CD8-positive, alpha-beta memory T cell (primary cell): ENCODE measurements at places on chromosomes 2 and 18. TPM values are rescaled to one million over a fixed set of nuclear protein-coding genes. Genes with fewer than 3 reads are reported as not detected.

Gene SNTG2
- total RNA-seq = 1.7 TPM

DNA sequence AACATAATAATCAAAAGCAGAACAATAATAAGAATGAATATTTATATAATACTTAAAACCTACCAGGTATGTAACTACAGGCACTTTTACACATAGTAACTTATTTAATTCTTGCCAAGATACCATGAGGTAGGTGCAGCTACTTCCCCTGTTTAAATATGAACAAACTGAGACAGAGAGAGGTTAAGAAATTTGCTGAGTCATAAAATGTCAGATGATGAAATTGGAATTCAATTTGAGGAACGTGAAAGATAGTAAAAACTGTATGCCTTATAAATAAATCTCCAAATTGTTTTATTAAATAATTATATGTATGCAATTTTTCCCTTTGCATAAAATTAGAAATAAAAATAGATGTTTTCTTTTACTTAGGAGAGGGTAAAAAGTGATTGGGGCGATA, 1103.3 kb upstream of the NRXN1 start:
- no peaks in the 10 kb centered on the region for H3K4me1 ChIP-seq
- H3K27me3 ChIP-seq = no peaks in the 10 kb centered on the region
- DNase-seq = no peak
- H3K36me3 ChIP-seq = no peaks in the 10 kb centered on the region
- H3K4me3 ChIP-seq = no peak overlapping the region
- H3K27ac ChIP-seq = no peak overlapping the region

DNA sequence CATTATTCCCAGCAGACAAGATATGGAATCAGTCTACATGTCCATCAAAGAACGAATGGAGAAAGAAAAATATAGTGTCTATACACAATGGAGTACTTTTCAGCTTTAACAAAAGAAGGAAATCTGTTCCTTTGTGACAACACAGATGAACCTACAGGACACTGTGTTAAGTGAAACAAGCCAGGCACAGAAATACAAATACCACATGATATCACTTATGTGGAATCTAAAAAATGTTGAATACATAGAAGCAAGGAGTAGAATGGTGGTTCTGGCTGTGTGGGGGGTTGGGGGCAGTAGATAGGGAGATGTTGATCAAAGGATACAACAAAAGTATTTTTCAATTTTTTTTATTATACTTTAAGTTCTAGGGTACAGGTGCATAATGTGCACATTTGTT, 347.7 kb upstream of the MAP2 start:
- no peak for DNase-seq
- no peak overlapping the region for H3K4me3 ChIP-seq
- no peaks in the 10 kb centered on the region for H3K36me3 ChIP-seq
- H3K4me1 ChIP-seq = no peaks in the 10 kb centered on the region

Gene UGT1A8
- total RNA-seq = not detected

Gene TUBA3E
- total RNA-seq = not detected

DNA sequence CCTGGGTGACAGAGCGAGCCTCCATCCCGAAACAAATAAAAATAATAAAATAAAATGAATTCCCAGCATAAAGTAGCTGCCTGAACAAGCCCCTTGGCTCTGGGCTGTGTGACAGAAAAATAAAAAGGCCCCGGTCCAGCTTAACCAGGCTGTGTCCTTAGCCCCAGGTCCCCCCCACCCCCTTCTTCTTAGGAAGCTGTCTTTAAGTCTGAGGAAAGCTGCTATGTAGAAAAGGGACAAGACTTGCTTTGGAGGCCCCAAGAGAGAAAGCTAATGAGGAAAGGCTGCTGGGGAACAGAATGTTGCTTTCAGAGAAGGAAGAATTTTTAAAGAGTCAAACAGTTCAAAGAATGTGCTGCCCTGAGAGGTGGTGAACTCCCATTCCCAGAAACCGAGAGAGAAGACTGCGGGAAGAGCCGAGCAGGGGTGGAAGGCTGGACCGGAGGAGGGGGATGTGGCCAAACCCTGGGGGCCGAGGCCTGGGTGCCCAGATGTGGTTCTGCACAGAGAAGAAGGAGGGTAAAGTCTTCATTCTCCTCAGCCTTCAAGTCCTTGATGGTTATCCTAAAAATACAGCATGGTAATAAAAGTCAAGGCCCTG, 61.9 kb downstream of the CENPO start:
- H3K36me3 ChIP-seq = no peaks in the 10 kb centered on the region
- H3K4me1 ChIP-seq = no peaks in the 10 kb centered on the region
- H3K27me3 ChIP-seq = no peaks in the 10 kb centered on the region
- DNase-seq = no peak

Gene ESPNL
- total RNA-seq = not detected

GRCh38 chr18:415617-416612, 84.6 kb downstream of the COLEC12 start:
- H3K27ac ChIP-seq = no peak overlapping the region
- no peak overlapping the region for H3K4me3 ChIP-seq
- no peaks in the 10 kb centered on the region for H3K36me3 ChIP-seq

DNA sequence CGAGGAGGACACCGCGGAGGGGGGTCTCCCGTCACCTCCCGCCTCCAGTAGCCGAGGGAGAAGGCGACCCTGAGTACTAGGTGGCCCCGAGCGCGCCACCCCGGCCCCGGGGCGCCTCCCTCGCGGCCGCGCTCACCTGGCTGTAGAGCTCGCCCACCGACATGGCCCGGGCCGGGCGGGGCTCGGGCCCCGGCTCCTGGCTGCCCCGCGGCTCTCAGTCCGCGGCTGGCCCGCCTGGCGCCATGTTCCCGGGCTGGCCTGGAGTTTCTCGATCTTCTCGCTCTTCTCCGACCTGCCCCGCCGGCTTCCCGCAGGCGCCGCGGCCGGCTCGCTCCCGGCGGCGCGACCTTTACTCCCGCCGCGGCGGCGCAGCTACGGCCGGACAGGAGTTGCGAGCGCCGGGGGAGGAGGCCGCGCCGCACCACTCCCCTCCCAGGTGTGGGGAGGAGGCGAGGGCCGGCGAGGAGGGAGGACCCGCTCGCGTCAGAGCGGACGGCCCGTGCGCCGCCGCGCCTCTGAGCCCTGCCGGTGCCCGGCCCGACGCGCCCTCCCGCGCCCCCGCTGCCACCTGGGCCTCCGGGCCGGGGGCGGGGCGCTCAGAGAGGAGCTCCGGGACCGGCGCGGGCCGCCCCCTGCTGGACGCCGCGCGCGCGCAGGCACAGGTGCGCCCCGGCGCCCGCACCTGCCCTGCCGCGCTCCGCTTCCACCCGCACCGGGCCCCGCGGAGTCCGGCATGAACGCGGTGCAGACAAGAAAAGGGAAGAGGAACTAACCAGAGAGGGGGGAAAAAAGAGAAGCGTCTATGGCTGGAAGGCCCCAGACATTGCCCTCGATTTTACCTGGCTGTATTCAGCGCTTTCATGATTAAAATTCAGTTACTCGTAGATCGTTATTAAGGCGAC, at the start of gene MYO5B:
Gene MYO5B, minus strand, starts transcription at position 517 of the 902 bp plus-strand sequence. Its CDS starts 354 bp downstream, at position 163.
- no peaks in the 10 kb centered on the region for H3K36me3 ChIP-seq
- peaks cover 20% of the 10 kb centered on the region for H3K27me3 ChIP-seq
- H3K27ac ChIP-seq = no peak within 1 kb of the TSS
- DNase-seq = no peak
- no peak within 1 kb of the TSS for H3K4me3 ChIP-seq

- DNase-seq = no peak
- no peak overlapping the region for H3K4me3 ChIP-seq
- no peak overlapping the region for H3K27ac ChIP-seq
Observed at GRCh38 chr2:158743879-158744278, 51.2 kb upstream of the DAPL1 start.

DNA sequence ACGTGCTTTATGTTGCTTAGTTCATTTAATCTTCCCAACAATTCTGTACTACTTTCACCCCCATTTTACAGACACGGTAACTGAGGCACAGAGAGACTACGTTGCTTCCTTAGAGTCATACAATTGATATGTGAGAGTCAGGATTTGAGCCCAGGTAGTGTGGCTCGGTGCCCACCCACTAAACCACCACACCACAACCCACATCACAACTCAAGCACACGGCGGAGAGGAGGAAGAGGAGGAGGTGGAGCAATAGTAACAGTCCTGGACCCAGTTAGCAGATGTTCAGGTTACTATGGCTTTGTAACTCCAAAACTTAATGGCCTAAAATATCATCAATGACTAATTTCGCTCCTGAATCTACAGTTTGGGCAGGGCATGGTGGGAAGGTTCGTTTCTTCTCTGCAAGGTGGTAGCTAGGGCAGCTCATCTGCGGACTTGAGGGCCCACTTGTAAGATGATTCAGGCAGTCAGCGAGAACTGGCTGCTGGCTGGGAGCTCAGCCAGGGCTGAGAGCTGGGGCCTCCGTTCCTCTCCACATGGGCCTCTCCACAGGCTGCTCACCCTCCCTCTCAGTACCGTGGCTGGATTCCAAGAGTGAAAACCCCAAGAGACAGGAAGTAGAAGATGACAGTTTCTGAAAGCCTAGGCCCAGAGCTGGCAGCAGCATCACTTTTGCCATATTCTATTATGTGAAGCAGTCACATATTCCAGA, 167.1 kb downstream of the ZFP36L2 start:
- no peak overlapping the region for H3K27ac ChIP-seq
- no peak overlapping the region for H3K4me3 ChIP-seq
- peak; percentile 14 for DNase-seq
- no peaks in the 10 kb centered on the region for H3K36me3 ChIP-seq

GRCh38 chr18:58449464-58449863, 179.4 kb downstream of the ALPK2 start:
- H3K4me3 ChIP-seq = no peak overlapping the region
- H3K27me3 ChIP-seq = no peaks in the 10 kb centered on the region
- DNase-seq = no peak

Gene CNGA3
- not detected for total RNA-seq

- no peak overlapping the region for H3K27ac ChIP-seq
- no peaks in the 10 kb centered on the region for H3K27me3 ChIP-seq
- H3K4me3 ChIP-seq = no peak overlapping the region
- no peak for DNase-seq
- no peaks in the 10 kb centered on the region for H3K36me3 ChIP-seq
Observed at GRCh38 chr2:53827398-53828175, 32.2 kb downstream of the GPR75 start.

Gene REEP1
- total RNA-seq = 0.28 TPM

- H3K4me1 ChIP-seq = no peaks in the 10 kb centered on the region
- H3K27ac ChIP-seq = no peak overlapping the region
- DNase-seq = no peak
- no peaks in the 10 kb centered on the region for H3K36me3 ChIP-seq
Observed at GRCh38 chr2:241932899-241933178, 63.3 kb downstream of the RTP5 start.

DNA sequence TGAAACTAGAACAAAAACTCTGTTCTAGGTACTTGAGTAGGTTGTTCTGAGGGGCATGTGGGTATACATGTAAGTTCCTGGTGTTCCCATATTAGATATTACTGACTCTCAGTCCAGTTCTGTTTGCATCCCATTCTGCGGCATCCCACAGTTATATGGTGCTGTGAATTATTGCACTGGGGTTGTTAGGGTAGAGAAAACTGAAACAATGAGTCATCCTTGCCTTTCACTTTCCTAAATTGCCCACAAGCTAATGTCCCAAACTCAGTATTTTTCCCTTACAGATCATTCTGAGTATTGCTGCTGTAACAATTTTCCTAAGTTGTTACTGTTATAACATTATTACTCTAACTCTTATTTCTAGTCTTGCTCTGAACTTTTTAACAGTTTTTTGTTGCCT, 3.0 kb downstream of the WDR75 start:
- H3K27me3 ChIP-seq = no peaks in the 10 kb centered on the region
- peaks cover 12% of the 10 kb centered on the region for H3K36me3 ChIP-seq
- no peak overlapping the region for H3K4me3 ChIP-seq

GRCh38 chr18:57437766-57438671, 2.8 kb downstream of the ONECUT2 start:
- no peak overlapping the region for H3K27ac ChIP-seq
- peaks cover 12% of the 10 kb centered on the region for H3K4me1 ChIP-seq
- H3K27me3 ChIP-seq = peaks cover 58% of the 10 kb centered on the region

Gene PLEK
- total RNA-seq = 23.0 TPM

Gene CUL3
- total RNA-seq = 104 TPM

GRCh38 chr2:166234112-166234846, 106.5 kb upstream of the SCN1A start:
- H3K36me3 ChIP-seq = no peaks in the 10 kb centered on the region
- no peak overlapping the region for H3K27ac ChIP-seq
- no peak overlapping the region for H3K4me3 ChIP-seq
- H3K27me3 ChIP-seq = no peaks in the 10 kb centered on the region
- no peaks in the 10 kb centered on the region for H3K4me1 ChIP-seq
- DNase-seq = no peak

DNA sequence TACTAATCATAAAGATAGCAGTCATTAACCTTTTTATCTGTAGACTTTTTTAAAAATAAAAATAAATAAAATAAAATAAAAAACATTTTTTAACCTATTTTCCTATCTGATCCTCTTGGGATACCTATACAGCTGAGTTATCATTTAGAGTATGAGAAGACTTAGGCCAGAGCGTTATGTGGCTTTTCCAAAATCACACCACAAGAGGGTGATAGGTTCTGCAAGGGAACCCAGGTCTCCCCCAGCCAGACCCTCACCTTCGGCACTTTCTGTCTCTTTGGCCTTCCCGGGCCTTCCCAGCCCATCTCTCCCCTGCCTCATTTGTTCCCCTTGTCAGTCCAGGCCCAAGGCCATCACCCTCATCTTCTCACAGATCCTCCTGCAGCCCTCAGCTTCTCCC, 311.7 kb downstream of the SMAD2 start:
- no peak overlapping the region for H3K27ac ChIP-seq
- no peak for DNase-seq
- H3K36me3 ChIP-seq = no peaks in the 10 kb centered on the region
- H3K4me3 ChIP-seq = no peak overlapping the region

Gene MDH1B
- 1.2 TPM for total RNA-seq

- no peak for DNase-seq
- H3K36me3 ChIP-seq = no peaks in the 10 kb centered on the region
- H3K4me3 ChIP-seq = no peak overlapping the region
- no peaks in the 10 kb centered on the region for H3K27me3 ChIP-seq
- H3K4me1 ChIP-seq = no peaks in the 10 kb centered on the region
Observed at GRCh38 chr2:71926876-71927756, 220.5 kb downstream of the CYP26B1 start.

Gene UGT1A10
- total RNA-seq = not detected
